ENCODE measurements at places on chromosomes 4 and X. TPM values are rescaled to one million over a fixed set of nuclear protein-coding genes. Genes with fewer than 3 reads are reported as not detected.

DNA sequence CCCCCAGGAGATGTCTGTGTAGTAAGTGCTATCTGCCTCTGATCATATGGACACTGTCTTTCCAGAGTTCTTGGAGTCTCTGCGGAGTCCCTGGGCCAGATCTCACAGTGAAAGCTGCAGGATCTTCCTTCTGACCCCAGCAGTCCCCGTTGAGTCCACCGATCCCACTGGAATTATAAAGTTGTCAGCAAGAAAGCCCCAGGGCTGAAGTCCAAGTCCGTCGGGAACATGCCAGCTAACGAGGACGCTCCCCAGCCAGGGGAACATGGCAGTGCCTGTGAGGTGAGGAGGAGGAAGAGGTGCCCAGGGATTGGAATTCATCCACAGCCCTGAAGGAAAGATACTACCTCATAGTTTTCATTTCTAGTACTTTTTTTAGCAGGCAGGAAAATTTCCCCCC, 9.3 kb downstream of the ZNF81 start:
- H3K4me3 ChIP-seq, result no peak overlapping the region
- H3K27ac ChIP-seq, result no peak overlapping the region
- no peak for DNase-seq
- H3K27me3 ChIP-seq, result no peaks in the 10 kb centered on the region

DNA sequence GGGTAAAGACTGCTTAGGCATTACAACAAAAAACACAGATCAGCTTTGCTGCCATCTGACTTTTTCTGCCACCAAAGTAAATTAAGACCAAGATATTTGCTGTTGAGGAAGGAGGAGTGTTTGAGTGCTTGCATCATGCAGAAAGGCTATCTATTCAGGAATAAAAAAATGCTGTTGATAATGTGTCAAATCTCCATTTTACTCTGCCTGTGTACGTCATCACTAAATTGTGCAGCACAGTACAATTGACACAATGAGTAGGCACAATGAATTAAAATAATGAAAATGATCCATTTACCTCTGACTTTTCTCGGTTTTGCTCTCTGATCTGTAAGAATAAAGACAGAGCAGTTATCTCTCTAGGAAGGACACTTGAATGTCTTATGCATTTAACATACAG, 56.3 kb downstream of the NKX6-1 start:
- H3K27ac ChIP-seq, result no peak overlapping the region
- DNase-seq, result no peak
- no peaks in the 10 kb centered on the region for H3K27me3 ChIP-seq
- H3K4me3 ChIP-seq, result no peak overlapping the region

DNA sequence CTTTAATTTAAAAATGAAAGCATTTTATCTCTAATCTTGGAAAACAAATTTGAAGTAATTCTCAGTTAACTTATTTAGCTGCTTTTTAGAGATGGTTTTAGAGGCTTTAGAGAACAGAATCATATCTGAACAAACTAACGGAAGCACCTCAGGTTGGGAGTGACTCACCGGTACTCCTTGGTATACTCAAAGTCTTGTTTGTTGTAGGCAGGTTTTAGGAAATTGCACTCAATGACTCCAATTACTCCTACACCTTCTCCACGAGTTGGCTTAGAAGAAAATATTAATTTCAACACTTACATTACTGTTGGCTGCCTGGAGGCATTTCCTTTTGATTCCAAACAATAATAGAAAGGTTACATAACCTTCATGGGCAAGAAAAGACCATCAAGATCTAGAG, 23.6 kb downstream of the MORC4 start:
- no peaks in the 10 kb centered on the region for H3K27me3 ChIP-seq
- peaks cover 3% of the 10 kb centered on the region for H3K36me3 ChIP-seq
- no peak for DNase-seq
- no peak overlapping the region for H3K27ac ChIP-seq
- no peak overlapping the region for H3K4me3 ChIP-seq
- no peaks in the 10 kb centered on the region for H3K4me1 ChIP-seq

GRCh38 chr4:103853627-103854026, 133.8 kb upstream of the TACR3 start:
- no peaks in the 10 kb centered on the region for H3K27me3 ChIP-seq
- H3K4me1 ChIP-seq, result no peaks in the 10 kb centered on the region
- DNase-seq, result no peak
- no peak overlapping the region for H3K27ac ChIP-seq
- no peaks in the 10 kb centered on the region for H3K36me3 ChIP-seq

FSTL5 gene
- total RNA-seq, result 0.34 TPM

TXK gene
- total RNA-seq, result not detected

DNA sequence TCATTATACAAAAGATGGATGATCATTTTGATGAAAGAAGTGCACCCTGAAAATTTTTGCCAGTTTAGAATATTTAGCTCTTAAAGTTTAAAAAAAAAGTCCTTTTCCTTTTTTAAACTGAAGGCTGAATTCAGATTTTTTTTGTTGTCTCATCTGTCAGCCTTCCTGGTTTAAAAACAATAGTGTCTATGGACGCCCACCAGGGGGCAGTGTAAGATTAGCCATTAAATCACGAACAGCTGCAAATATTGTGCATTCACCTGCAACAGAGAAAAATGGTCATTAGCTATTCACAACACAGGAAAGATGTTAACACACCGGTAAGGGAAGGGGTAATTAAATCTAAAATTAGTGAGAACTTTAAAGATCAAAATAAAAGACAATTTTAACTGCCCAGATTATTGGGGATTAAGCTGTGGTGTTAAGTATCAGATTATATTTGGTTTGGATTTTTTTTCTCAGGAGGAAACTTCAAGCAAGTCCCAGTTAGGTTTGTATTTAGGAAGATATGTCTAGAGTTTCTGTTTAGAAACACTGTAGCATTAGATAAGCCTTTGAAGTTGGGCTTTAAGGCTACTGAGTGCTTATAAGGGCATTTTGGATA, 4.4 kb upstream of the CXorf38 start:
- H3K27me3 ChIP-seq, result no peaks in the 10 kb centered on the region
- H3K36me3 ChIP-seq, result peaks cover 15% of the 10 kb centered on the region
- peak; percentile 29 for DNase-seq
- no peak overlapping the region for H3K4me3 ChIP-seq
- H3K4me1 ChIP-seq, result no peaks in the 10 kb centered on the region

TBL1X gene
- total RNA-seq, result 22.3 TPM

GRCh38 chr4:155419266-155419665, 42.5 kb upstream of the MAP9 start:
- no peaks in the 10 kb centered on the region for H3K27me3 ChIP-seq
- H3K4me1 ChIP-seq, result no peaks in the 10 kb centered on the region
- DNase-seq, result no peak
- no peaks in the 10 kb centered on the region for H3K36me3 ChIP-seq
- H3K27ac ChIP-seq, result no peak overlapping the region
- no peak overlapping the region for H3K4me3 ChIP-seq

DNA sequence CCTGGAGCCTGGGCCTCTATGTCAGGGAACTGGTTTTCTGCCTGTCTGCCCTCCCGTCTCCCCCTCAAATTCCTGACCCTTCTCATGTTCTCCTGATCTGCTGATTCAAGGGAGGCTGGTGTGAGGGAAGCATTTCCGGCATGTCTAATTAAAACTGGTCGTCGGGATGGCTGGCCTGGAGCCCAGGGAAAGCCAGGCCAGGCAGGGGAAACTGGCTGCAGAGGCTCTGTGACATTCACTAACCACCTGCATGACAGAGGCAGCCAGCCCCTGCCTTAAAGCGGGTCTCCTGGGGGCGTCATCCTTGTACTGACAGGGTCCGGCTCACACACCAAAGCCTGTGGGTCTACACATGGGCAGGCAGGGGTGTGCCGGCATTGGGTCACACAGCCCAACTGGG, 35.2 kb downstream of the ABLIM2 start:
- no peak overlapping the region for H3K4me3 ChIP-seq
- peaks cover 20% of the 10 kb centered on the region for H3K27me3 ChIP-seq
- H3K4me1 ChIP-seq, result no peaks in the 10 kb centered on the region
- peak; percentile 24 for DNase-seq
- no peak overlapping the region for H3K27ac ChIP-seq

NMU gene
- total RNA-seq, result not detected

DNA sequence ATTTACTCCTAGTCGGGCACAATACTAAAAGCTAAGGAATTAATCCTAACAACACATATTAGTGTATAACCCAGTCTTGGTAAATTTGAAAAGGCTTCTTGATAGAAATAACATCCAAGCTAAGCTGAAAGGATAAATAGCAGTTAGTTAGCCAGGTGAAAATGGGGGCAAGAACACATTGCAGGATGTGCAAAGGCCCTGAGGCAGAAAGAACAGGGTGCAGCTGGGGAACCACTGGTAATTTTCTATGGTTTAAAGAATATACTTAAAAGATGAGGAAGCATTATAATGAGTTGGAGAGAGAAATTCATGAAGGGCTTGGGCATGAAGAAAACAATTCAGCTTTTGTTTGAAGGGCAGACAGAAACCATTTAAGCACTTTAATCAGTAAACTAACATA, 689.0 kb downstream of the ADGRL3 start:
- H3K27me3 ChIP-seq, result no peaks in the 10 kb centered on the region
- no peaks in the 10 kb centered on the region for H3K36me3 ChIP-seq
- no peak for DNase-seq

MAGEB2 gene
- total RNA-seq, result not detected

- no peak overlapping the region for H3K27ac ChIP-seq
- H3K4me1 ChIP-seq, result no peaks in the 10 kb centered on the region
- peak; percentile 31 for DNase-seq
- no peaks in the 10 kb centered on the region for H3K27me3 ChIP-seq
Observed at GRCh38 chr4:19583827-19584569, 667.7 kb upstream of the SLIT2 start.

LUZP4 gene
- not detected for total RNA-seq

DNA sequence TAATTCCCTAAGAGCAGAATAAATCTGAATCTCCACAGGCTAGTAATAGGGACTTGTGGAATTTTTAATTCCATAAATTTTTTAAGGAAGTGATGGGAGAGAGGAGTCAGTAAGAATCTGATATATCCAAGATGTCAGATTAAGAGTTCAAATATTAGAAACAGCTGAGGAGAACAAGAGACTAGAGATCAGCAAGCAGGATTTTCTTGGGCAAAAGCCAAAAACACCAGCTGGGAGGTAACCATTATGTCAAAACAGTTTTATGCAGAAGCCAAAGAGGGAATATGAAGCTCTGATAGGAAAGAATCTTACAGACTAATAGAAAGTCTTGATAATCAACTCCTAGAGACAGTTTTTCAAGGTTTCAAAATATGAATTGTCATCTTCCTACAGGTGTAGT, 72.2 kb upstream of the RBPJ start:
- peak; percentile 51 for DNase-seq
- peaks cover 3% of the 10 kb centered on the region for H3K4me1 ChIP-seq
- no peak overlapping the region for H3K4me3 ChIP-seq
- H3K27ac ChIP-seq, result no peak overlapping the region
- no peaks in the 10 kb centered on the region for H3K27me3 ChIP-seq

DNA sequence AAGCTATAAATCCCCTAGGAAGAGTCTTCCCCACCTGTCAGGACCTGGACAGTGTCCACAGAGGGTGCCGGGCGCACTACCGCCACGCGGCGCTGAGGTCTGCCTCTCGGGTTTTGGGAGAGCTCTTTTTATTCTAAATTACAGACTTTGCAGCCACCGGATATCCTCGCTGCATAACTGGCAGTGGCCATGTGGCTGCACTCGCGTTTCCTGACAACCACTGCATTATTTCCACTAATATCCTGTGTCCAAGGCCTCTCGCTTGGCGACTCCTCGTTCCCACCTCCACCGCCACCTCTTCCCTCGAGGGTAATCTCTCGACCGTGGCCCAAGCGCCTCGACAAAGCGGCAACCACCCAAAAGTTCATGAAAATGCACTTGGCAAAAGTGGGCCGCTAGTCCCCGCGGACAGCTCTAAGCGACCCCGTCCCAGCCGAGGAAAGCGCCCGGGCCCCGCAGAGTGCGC, 512 bp upstream of the TMEM131L start:
- H3K4me1 ChIP-seq, result peaks cover 4% of the 10 kb centered on the region
- no peak for DNase-seq
- peak overlapping the region; percentile 57 for H3K4me3 ChIP-seq
- H3K36me3 ChIP-seq, result no peaks in the 10 kb centered on the region
- H3K27me3 ChIP-seq, result no peaks in the 10 kb centered on the region
- H3K27ac ChIP-seq, result no peak overlapping the region

Measured in astrocyte (in vitro differentiated cells and primary cell).